HEK293T (cell line): ENCODE measurements at places on chromosomes 11 and 22.

DNA sequence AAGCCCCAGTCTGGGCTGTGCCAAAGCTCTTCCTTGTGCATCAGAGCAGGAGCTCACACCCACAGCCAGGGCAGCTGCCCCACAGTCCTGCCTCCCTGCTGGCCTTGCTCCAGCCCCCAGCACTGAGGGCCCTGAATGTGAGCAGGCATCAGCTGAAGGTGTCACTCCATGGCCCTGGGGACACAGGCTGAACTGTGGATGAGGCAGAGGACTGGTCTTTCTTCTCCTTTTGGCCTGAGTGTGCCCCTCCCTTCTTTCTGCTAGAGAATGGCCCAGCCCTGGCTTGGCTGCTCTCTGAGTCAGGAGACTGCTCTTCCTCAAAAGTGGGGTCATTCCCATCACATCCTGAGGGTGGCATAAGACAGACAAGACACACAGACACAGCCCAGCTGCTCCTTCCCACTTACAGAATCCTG lies 16.2 kb downstream of the OTOG start:
- peak; percentile 23 for DNase-seq

GRCh38 chr11:92975285-92975684 lies 5.8 kb downstream of the MTNR1B start:
- no peak for DNase-seq

GRCh38 chr11:34936945-34937629 lies 20.7 kb downstream of the PDHX start:
- no peak for DNase-seq

GRCh38 chr22:33056690-33057089 lies 1.5 kb downstream of the SYN3 start:
- no peak for DNase-seq

DNA sequence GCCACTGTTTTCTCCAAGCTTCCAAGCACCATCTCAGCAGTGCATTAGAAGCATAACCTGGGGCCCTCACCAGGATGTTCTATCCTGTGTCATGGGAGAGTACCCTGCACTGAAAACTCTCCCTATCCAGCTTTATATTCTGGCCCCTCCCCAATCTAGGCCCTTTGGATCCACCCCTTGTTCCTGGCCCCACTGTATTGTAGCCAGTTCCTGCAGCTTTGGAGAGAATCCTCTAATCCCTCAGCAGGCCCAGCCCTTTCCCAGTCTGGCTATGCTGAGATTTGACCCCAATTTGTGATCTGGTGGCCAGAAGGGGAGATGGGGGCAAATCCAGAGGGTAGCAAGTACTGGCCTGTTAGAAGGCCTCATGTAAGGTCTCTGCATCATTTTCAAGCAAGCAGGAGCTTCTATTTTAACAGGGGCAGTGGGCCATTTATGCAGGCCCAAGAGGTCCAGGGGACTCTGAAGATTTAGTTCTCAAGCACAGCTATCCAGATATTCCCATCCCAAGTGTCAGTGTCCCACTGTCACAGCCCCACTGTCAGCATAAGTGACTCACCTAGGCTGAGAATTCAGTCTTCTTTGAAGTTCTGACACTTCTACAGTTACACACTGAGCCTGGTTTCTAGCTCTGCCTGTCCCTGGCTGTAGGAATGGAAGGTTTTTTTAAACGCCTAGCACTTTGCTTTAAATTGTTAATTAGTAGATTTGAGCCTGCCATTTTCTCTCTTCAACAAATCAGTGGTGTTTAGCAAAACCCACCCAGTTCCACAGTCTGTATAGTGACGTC lies 589.5 kb upstream of the CADM1 start:
- DNase-seq, result no peak

DNA sequence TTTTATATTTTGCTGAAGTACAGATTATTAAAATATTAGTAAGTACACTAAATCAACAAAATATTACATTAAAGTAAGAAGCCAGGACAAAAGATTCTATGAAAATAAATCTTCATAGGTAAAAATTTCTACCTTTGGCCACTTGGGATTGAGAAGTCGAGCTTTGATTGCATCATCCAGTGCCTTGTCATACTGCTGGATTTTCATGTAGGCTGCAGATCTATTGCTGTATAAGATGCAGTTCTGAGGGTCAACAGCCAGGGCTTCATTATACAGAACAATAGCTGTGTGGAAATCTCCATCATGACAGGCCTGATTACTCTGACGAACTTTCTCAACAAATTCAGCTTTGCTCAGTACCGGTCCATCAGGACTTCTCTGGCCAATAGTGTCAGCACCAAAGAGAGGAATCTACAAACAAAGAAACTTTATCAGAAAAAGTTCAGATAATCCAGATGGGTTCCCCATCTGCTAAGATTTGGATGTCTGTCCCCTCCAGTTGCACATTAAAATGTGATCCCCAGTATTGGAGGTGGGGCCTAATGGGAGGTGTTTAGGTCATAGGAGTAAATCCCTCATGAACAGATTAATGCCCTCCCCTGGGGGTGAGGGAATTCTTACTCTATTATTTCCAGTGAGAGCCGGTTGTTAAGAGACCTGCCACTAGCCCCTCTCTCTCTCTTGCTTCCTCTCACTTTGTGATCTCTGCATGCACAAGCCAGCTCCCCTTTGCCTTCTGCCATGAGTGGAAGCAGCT lies 50.0 kb downstream of the TTC28 start:
- DNase-seq, result peak; percentile 34

- no peak for DNase-seq
Measured at GRCh38 chr11:45599161-45599943, 66.1 kb downstream of the CHST1 start.

- DNase-seq, result no peak
Measured at GRCh38 chr11:119694334-119694733, 34.7 kb downstream of the NECTIN1 start.
